Neural progenitor cell (in vitro differentiated cells): ENCODE measurements at places on chromosomes 4 and X.

DNA sequence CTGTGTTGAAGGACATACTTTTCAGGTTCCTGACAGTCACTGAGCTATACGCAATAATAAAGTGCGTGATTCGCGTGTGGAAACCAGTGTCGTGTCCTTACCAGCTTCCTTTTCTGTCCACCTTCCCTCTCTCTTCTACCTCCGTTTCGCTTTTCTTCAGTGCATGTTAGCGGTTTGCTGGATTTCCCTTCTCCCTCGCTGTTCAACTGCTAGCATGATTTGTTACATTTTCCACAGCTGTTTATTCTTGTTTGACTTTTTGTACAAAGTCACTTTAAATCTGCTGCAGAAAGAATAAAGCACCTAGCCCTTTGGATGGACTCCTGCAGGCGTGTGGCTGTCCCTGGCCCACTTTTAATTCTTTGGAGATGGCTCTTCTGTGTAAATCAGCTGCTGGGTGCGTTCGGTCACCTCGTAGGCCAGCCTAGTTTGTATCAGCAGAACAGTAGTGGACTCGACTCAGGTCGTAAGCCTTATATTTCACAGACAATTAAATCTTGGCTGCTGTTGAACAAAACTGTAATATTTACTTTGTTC lies 8.9 kb upstream of the HAND2 start:
- no peak for DNase-seq

DNA sequence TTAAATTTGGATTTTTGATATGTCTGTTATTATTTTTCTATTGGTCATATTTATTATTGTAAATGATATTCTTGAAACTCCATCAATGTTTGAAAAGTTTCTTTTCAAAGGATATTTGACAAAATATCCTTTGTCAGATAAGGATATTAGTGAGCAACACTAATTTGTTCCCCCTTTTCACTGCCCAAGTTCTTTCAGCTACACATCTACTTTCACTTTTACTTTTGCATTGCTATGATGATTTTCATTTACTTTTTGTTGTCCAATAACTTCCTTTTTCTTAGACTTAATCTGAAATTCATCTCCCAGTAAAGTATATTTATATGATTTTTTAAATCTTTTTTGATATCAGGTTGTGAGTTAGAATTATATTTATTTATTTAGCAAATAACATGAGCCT lies 542.3 kb upstream of the ADGRL3 start:
- DNase-seq = no peak

DNA sequence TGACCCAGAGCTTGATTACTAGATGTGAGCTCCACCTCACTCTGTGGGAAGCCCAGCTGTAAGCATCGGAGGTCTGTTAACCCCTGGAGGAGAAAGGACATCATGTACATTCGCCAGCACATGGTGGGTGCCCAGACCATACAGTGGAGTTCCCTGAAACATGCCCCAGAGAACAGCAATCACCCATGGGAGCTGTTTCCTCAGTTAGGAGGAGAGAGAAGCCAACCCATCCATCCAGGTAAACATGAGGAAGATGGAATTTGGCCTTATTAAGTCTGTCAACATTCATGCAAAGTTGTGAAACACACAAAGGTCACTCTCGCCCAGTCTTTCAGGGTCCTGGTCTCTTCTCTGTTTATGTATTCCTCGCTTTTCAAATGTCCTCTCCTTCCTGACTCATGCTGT lies 354.7 kb downstream of the ANK2 start:
- no peak for DNase-seq

DNA sequence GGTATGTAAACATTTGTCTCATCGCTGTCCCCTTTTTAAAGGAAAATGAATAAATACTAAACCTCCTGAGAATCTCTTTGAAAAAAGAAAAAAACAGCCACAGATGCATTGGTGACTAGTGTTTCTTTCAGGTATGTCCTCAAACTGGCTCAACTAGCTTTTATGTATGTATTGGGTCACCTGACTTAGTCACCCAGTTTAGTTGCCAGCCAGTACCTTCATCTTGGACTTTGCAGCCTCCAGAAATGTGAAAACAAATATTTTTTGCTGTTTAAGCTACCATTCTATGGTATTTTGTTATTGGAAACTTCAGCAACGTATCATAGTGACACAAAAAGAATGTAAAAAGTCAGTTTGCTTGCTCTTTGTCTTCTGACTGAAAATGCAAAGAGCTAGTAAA lies 1263.5 kb downstream of the FAM133A start:
- no peak for DNase-seq

- DNase-seq = no peak
Observed at GRCh38 chr4:55087009-55087912, 38.1 kb downstream of the KDR start.

- DNase-seq = no peak
Observed at GRCh38 chr4:144213371-144213770, 72.9 kb upstream of the GYPA start.

DNA sequence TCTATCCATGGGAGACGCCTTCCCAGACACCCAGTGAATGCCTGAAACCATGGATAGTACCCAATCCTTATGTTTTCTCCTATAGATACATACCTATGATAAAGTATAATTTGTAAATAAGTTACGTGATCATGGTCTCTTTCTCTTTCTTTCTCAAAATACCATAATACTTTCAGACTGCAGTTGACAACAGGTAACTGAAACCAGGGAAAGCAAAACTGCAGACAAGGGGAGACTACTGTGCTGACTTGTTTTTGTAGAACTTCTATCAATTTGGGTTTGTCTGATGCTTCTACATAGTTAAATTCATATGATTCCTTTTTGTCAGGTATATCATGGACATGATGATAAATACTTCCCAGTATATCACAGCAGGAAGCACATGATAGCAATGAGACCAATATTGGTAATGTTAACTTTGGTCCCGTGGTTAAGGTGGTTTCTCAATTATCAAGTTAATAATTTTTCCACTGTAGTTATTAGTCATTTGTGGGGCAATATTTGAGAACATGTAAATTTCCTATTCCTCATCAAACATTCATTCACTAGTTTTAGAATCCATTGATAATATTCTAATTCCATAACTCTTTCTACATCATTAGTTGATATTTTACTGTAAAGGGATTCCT lies 298.0 kb upstream of the TET2 start:
- DNase-seq = no peak

DNA sequence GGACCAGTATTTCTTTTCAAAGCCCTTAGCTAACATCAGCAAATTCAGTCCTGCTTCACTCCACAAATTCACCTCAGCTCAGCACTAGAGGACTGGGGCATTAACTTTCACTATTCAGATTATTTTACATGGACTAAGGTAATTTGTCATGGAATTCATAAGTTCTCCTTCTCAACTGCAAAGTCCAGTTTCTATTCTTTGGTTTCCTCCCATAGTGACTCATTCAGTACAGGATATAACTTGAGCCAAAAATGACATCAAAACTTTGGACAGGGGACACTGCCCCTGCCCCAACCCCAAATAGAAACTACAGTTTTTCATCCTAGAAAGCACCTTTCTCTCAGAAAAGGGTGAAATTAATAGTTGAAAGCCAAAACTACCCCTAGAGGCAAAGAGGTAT lies 52.7 kb downstream of the COX7B2 start:
- DNase-seq = no peak

GRCh38 chrX:48492293-48492910 lies 16.4 kb upstream of the PORCN start:
- DNase-seq = no peak

DNA sequence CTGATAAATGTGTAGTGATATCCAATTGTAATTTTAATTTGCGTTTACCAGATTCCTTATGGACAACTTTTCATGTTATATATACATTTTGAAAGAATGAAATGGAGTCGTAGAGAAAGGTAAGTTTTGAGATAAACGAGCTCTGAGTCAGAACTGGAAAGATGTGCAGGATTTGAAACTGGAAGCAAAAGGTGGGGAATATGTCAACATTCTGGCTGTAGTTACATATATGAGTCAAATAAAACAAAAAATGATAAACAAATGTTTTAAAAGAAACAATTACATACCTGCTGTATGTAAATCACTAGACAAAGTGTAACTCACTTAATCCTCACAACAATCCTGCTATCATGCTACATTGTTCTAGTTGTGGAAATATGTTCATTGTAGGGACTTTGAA lies 84.0 kb downstream of the LPAR4 start:
- DNase-seq = no peak

- DNase-seq = no peak
Observed at GRCh38 chr4:117900832-117901231, 133.5 kb upstream of the NDST3 start.

- no peak for DNase-seq
Observed at GRCh38 chrX:51568586-51568985, 50.1 kb downstream of the CENPVL3 start.

- DNase-seq = no peak
Observed at GRCh38 chrX:13009273-13009672, 34.4 kb downstream of the TMSB4X start.

DNA sequence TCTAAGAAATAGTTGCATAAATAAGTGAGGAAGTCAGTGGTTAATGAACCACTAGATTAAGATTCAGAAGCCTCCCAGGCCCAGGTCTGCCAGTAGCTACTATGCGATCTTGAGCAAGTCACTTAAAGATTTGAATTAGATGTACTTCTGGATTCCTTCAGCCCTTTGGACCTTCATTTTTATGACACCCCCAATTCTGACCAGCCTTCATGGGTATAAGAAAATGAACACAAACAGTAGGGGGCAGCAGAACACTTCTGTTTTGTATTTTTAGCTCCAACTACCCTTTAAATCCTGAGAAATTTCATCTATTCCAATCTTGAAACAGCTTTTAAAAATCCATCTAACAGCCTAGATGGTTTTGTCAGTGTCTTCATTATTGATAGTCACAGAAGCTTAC lies 19.0 kb downstream of the TMEM47 start:
- peak; percentile 51 for DNase-seq

DNA sequence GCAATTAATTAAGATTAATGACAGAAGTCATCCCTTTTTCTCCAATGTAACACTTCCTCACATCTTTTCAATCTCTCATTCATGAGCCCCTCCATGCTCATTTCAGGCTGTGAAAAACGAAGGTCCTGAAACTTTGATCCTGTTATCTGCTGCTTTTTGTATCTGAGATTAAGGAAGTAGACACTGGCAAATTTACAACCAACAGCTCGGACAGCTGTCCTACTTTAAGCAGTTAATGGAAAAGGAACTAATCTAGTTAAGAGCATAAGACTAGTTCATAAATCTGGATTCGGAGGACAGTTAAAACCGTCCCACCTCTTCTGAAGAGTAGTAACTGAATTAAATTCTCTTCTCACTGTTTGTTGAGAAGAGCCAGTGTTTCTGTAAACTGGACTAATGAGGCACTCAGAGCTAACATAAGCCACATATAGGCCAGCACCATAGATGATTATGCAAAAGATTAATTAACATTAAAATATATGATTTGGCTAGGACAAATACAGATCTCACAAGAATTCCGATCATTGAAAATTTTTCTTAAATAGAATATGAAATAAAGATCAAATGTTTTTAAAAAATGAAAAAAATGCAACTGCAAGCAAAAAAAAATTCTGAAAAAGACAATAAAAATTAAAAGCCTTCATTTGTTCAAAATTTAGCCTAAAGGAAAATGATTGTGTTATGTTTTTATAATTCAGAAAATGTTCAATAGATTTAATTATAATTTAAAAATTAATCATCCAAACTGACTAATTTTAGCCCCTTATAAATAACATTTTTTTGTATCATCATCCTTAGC lies 114.4 kb downstream of the ANTXR2 start:
- no peak for DNase-seq

- no peak for DNase-seq
Observed at GRCh38 chr4:57719456-57719855, 609.3 kb upstream of the IGFBP7 start.

DNA sequence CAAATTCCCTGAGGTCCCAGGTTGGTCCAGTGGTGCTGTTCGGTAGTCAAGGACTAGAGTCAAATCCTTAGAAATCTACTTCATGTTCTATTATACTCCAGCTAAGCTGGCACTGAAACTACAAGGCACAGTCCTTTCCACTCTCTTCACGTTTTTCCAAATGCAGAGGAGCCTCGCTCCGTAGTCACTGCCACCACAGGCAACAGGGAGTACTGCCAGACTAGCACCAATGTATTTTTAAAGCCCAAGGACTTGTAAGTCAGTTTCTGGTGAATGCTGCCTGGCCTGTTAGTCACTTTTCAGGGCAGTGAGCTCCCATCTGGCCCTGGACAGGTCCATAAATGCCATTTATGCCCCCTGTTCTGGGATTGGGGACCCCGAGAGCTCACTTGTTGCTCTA lies 323.5 kb downstream of the FAM47A start:
- no peak for DNase-seq

DNA sequence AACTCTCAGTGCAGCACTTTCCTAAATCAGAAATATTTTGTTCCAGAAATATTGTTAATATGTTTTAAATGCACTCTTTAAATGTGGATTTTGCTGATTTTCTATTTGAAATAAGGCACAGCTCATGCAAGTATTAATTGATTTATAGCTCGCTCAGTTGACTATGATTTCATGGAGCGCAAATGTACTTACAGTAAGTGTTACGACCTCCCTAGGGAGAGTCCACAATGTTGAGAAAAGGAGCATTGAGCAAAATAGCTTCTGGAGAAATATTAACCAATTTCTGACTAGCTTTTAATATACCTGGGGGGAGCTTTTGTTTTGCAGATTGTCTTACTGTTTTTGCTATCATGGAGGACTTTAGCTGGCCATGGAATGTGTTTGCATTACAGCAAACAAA lies 1687.5 kb downstream of the STIM2 start:
- DNase-seq = no peak

DNA sequence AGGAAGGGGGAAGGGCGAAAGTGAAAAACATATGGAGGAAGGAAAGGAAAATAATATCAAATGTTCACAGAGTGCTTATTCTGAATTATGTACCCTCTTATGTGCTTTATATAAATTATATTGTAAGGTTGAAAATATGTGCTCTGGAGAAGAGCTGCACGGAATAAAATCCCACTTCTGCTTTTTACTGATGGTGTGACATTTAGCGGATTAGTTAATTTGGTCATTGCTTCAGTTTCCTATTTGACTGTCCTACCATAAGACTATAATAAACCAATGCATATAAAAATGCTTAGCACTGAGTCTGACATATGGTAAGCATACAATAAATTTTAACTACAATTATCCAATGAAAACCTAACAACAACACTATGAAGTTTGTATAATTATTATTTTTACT lies 86.2 kb downstream of the NPFFR2 start:
- no peak for DNase-seq

GRCh38 chr4:172155838-172156345 lies 342.7 kb downstream of the GALNTL6 start:
- no peak for DNase-seq

DNA sequence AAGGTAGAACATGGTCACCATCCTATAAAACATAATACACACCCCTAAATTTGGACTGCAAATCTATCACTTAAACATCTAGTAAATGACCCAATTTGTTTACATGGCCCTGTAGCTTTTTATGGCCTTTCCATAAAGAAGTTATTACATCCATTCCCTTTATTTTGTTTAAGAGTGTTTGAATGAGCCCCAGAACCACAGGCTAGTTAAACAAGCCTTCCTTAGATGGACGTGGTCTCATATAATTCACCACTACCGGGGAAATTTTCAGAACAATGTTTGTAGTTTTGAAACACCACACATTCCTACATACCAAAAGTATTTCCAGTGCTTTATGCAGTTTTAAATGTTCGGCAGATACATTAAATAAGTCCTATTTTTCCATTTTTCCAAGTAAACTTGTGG lies 12.3 kb downstream of the PDGFC start:
- DNase-seq = no peak
